ENCODE measurements at places on chromosomes 3 and 15. TPM values are rescaled to one million over a fixed set of nuclear protein-coding genes. Genes with fewer than 3 reads are reported as not detected.

The CCDC39 gene
- 0.46 TPM for total RNA-seq

The CCK gene
- not detected for total RNA-seq

The SPATA12 gene
- 0.15 TPM for total RNA-seq

The AADACL2 gene
- total RNA-seq = not detected

The GAP43 gene
- 16.1 TPM for total RNA-seq

The TAGLN3 gene
- total RNA-seq = 0.72 TPM

The MAGI1 gene
- 33.8 TPM for total RNA-seq

The CNTN4 gene
- not detected for total RNA-seq

The SPTBN5 gene
- total RNA-seq = 9.4 TPM

The SQOR gene
- total RNA-seq = 3.8 TPM
